ENCODE measurements at places on chromosomes 12 and 14.

GRCh38 chr12:127703026-127703425 lies 563.9 kb upstream of the TMEM132C start:
- no peak for DNase-seq

DNA sequence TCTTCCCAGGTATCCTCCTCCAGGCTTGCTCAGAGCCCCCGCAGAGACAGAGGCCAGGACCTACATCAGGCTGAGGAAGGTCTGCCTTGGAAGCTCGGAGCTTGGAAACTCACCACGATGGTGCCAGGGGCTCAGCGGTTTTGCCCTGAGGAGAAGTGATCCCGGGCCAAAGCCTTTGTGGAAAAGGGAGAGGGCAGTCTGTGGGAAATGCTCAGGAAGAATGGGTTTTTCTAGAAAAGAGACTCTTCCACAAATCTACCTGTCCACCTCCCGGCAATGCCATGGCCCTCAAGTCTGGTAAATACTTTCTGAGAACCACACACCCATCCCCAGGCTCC lies 8.0 kb downstream of the KRT2 start:
- DNase-seq, result no peak

- no peak for DNase-seq
Observed at GRCh38 chr14:101121508-101122139, 218.1 kb upstream of the RTL1 start.

- no peak for DNase-seq
Observed at GRCh38 chr14:34235643-34236300, 226.3 kb downstream of the SPTSSA start.

- DNase-seq, result no peak
Observed at GRCh38 chr12:38872156-38872555, 33.2 kb downstream of the CPNE8 start.

DNA sequence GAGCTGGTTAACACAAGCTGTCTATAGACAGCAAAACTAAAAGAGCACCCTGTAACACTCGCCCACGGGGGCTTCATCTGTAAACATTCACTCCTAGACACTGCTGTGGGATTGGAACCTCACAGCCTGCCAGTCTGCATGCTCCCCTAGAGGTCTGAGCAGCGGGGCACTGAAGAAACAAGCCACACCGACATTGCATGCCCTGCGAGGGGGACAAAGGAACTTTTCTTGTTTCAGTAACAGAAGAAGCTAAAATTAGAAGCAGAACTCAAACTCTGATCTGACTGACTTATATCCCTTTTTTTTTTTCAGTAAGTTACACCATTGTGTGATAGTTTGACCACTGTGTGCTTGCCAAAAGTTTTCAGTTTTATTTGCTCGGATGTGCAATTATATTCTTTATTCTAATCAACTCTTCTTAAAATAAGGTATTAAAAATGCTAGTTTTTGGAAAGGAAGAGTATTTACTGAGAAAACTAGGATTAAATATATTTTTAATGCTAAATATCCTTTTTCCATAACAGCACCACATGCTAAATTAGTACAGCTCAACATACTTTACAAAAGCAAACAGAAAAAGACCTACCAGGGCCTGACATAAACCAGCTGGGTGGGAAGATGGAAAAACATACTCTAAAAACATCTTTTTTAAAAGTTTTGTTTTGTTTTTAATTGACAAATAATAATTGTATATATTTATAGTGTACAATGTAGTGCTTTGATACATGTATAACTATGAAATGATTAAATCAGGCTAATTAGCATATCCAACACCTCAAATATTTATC lies 100.2 kb downstream of the EPS8 start:
- no peak for DNase-seq

DNA sequence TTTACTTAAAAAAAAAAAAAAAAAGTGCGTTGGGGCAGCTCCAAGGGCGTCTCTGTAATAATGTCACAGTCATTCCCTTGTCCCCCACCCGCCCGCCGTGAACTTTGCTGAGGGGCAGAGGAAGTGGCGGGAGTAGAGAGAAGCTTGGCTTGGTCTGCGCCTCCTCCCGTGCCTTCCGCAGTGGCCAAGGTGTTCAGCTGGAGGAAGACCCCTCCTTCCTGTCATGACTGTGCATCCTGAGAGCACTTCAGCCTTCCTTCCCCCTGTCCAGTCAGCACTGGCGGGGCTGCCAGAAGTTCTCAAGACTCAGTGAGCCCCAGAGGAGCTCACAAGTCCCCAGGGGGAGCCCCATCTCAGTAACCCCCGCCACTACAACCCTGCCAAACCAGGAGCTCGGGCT lies 32.2 kb downstream of the AACS start:
- DNase-seq, result no peak

DNA sequence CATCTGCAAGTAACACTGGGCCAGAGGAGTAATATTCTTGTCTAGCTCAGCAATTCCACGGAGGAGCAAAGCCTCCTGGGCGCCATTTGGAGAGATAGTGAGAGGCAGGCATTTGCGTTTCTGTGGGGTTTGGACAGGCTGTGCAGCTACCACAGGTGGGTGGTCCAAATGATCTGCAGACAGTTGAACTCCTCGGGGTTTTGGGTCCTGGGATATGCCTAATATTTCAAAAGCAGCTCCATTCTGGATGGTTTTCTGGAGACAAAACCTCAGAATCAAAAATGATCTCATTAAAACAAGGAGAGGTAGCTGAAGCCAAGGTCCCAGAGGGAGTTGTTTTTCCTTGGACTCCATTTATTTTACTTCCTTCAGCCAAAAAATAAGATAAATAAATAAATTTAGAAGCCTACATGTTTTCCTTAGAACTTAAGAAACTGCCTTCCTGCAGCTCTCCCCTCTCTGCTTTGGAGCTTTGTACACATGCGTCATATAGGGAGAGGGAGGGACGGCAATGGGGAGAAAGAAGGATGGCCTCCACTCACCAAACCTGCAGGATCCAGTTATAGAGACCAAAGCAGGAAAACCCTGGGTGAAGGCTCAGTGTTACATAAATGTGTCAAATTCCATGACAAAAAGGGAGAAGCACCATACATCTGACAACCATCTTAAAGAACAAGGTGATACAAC lies 227.3 kb upstream of the DAAM1 start:
- DNase-seq, result no peak
